Activated CD8-positive, alpha-beta memory T cell treated with anti-CD3 and anti-CD28 coated beads for 4 hours (primary cell): ENCODE measurements at places on chromosomes 4 and X.

- DNase-seq, result no peak
Observed at GRCh38 chr4:138035781-138036258, 206.3 kb downstream of the SLC7A11 start.

DNA sequence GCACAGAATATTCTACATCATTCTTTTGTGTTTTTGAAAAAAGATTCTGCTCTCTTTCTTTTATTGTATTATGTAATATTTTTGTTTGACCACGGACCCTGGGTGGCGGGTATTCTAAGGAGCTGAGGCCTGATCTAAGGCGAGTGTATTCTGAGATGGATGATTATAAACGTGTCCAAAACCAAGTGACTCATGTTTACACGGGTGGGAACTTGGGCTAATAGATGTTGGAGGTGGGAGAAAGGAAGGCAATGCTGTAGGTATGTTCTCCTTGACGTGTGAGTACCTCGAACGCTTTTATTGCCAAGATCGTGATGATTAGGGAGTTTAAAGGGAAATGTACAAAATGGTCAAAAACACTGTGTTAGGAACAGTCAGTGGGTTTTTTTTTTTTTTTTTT lies 188.9 kb upstream of the FAT1 start:
- DNase-seq, result no peak

DNA sequence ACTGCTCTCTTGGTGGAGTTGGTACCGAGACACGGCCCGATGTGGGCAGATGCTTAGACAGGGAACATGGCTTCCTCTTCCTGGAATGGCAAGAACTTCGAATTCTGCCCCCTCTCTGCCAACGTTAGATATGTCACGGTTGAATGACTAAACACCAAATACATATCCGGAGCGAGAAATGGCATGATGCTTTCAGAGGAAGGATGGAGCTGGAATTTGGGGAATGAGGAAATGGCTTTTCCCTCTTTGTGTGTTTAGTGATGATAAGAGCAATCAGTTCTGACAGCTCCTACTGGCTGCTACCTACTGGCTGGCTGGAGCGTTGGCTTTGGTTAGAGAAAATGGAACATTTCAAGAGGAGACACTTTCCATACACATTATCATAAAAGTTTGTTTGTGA lies 140.0 kb downstream of the DHRSX start:
- no peak for DNase-seq

DNA sequence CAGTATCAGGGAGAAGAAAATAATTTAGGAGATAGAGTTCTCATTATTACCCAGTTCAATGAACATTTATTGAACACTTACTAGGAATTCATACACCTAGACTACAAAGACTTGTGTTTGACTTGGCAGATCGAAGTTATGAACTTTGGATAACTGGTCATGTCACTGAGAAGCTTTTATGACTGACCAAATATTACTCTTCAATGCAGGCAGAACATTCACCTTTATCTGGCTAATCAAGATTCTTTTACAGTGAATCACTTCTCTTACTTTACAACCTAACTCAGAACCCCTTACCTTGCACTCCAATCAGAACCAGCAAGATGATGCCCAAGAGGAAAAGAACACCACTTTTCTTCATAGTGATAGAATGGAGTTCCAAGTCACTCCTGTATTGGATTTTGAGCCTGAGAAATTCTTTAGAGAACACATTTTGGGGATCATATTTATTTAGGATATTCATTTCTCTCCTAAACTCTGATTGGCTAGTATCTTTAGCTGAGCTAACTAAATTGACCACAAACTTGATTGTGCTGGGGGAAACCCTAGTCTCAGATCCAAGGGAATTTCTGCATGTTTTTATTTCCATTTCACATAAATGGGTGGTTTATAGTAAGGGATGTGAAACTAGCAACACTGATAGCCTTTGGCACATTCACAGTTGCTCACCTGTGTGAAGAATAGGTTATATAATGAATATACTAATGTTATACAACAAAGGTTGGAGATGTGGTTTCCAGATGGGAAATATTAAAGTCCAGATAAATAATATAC lies at the start of gene CXCL9:
CXCL9 (minus strand) TSS at position 421 of the 774 bp plus-strand sequence; CDS start at position 361, 60 bp downstream.
- no peak for DNase-seq

GRCh38 chr4:38662522-38663089 lies 1.4 kb upstream of the KLF3 start:
- no peak for DNase-seq

DNA sequence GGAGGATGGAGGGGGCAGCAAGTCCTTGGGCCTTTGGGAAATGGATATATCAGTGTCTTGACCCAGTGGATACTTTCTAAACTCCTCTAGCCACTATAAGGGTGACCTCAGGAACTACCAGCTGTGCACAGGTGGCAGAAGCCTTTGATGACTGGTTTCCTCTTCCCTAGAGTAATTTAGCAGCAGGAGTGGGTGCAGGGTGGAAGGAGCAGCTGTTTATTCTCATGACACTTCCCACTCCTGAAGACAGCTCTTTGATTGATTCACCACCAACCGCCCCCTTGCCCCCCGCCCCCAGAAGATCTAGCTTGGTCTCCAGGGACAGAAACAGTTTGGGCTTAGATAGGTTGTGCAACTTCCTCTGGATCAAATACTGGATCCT lies 63.0 kb downstream of the GPC3 start:
- DNase-seq, result no peak
